ENCODE measurements at places on chromosomes 5 and 9. TPM values are rescaled to one million over a fixed set of nuclear protein-coding genes. Genes with fewer than 3 reads are reported as not detected.

Gene GCNT4
- total RNA-seq: not detected

Gene ANKRD18B
- 3.7 TPM for total RNA-seq

Gene PCDHA1
- 0.03 TPM for total RNA-seq

Gene RAB3C
- not detected for total RNA-seq

Gene N4BP3
- total RNA-seq: 0.08 TPM

Gene SLC6A3
- not detected for total RNA-seq

Gene CARD6
- 2.1 TPM for total RNA-seq

Gene EPB41L4B
- 3.6 TPM for total RNA-seq

DNA sequence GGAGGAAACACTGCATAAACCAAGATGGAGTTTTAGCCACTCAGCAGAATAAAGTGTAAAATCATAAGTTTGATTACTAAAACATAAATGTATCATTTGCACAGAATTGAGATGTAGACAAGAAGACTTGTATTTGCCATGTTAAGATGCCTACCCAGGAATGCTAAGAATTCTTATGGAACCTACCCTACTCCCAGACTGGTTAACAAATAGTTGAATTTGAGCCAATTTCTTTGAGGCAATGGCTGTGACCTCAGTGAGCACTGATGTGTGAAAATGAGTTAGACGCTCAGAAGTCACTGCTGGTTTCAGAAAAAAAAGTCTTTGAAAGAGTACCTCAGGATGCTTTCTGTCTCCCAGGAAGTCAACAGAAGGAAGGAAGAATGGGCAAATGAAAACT, 95.6 kb downstream of the ESM1 start:
- peak; percentile 72 for DNase-seq

GRCh38 chr5:104370523-104370922, 807.9 kb upstream of the NUDT12 start:
- no peak for DNase-seq

DNA sequence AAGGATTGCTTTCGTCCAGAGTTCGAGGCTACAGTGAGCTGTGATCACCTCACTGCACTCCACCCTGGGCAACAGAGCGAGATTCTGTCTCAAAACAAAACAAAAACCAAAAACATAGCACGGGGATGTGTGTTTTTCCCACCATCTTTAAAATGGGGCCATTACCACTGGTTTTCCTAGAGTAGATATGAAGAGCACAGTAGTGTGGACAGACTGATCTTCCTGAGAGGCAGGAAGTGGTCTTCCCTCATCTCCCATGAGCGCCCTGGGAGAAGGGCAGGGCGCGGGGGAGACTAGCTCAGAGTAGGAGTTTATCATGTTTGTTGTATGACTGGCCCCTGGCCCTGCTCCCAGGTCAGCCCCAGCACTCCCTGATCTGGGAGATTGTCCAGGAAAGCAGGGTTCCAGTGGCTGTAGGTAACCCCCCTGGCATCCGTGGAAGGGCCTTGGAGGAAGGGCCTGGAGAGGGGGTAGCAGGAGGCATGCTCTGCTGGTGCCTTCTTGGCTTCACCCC, 2.3 kb downstream of the SUSD3 start:
- peak; percentile 59 for DNase-seq

DNA sequence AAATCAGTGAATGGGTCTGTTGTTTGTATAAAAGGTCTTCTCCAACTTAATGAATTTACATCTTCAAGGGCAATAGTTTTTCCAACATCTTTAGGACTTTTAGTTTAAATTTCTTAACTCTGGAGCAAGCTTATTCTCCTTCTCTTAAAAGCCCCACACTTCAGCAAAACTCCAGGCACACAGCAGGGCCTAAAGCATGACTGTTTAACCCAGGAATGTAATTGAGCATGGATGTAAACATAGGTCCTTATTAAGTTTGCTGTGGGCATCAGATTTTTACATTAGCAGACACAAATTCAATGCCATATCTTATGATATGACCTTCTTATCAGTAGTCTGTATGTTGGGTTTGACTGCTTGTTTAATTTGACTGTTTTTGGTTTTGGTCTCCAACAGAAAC, 78.9 kb downstream of the ABCA1 start:
- DNase-seq: no peak

DNA sequence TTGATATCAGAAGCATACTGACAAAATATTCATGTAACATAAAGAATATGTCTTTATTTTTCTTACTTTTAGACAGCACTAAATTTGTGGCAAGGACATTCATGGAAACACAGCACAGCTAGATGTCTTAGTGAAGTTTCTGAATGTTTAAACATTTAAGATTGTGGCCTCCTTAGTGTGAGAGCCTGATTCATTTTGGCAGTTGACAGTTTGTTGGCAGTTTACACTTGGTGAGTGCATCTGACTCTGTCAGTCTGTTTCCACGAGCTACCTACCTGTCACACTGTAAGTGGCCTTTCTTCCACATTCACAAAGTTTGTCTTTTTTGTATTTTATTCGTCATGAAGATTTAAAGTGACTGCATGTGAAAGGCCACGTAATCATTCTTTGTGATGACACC, 436.8 kb downstream of the TUSC1 start:
- no peak for DNase-seq

DNA sequence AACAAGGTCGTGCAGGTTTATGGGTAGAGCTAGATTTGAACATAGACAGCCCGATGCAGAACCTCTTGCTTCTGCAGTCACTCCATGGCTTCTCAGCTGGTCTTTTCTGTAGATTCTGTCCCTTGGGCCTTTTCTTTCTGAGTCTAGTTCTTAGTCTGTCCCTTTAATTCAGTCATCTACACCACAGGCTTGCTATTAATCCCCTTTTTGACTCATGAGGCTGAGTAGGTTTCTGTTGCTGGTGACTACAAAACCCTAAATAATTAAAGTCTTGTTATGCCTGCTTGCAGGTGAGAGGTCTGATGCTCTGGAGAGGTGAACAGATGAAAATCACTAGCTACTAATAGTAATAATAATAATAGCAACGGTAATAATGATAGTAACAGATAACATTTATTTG, 19.3 kb upstream of the STRBP start:
- DNase-seq: no peak

DNA sequence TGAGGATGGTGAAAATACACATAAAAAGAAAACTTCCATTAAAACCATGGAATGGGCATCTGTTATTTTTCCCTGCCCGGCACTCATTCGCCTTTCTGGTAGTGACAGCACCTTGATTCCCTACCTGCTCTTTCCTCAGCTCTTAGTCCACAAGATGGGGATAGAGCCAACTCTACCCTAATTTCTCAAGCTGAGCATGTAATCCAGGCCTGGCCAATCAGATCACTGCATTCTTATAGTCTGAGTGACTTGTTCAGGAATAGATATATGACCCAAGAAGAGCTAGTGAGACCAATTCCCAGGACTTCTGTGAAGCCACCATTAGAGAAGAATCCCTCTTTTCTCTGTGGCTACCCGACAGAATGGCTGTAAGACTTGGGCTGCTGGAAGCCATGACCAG, 58.1 kb downstream of the TSSK1B start:
- no peak for DNase-seq

- peak; percentile 11 for DNase-seq
These were observed 44.4 kb upstream of the GRIA1 start for GRCh38 chr5:153445875-153446579.

- no peak for DNase-seq
These were observed 399.2 kb upstream of the KLF4 start for GRCh38 chr9:107888773-107889227.

DNA sequence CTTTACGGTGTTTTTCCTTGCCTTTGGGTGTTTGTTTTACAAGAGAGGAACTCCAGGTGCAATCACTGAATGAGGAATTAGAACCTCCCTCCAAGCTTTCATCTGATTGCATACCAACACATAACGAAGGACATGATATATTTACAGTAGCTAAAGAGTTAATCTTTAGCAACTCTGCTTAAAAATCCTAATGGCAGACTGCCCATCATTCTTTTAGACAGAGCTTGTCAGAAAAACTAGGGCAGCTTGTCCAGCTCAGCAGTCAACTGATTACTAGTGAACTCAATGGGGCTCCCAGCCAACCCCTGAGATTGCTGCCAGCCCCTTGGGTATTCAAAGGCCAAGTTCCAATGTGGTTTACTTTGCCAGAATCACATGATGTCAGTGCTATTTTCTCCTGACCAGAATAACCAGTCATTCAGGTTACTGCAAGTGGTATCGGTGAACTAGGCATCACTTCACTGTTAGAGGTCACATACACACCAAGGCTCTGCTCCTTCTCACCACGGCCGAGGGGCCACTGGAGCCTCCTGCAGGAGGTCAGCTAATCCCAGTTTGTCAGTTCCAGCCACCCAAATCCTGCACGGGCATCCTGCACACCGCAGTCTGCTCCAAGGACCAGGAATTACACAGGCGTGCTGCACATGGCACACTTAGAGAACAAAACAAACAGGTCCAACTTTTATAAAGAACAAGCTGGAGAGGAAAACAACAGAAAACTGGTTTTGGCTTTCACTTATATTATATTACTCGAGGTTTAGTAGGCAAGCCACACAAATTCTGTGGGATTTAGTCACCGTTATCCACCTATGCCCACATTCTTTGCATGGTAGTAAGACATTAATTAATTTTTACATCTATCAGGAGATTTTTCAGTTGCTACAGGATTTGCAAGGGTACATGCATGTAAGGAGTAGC, 62.5 kb downstream of the NFIB start:
- peak; percentile 82 for DNase-seq

GRCh38 chr5:154318691-154319090, 127.1 kb upstream of the SAP30L start:
- DNase-seq: no peak

- no peak for DNase-seq
These were observed 1867.2 kb upstream of the C9orf72 start for GRCh38 chr9:29440449-29440848.

DNA sequence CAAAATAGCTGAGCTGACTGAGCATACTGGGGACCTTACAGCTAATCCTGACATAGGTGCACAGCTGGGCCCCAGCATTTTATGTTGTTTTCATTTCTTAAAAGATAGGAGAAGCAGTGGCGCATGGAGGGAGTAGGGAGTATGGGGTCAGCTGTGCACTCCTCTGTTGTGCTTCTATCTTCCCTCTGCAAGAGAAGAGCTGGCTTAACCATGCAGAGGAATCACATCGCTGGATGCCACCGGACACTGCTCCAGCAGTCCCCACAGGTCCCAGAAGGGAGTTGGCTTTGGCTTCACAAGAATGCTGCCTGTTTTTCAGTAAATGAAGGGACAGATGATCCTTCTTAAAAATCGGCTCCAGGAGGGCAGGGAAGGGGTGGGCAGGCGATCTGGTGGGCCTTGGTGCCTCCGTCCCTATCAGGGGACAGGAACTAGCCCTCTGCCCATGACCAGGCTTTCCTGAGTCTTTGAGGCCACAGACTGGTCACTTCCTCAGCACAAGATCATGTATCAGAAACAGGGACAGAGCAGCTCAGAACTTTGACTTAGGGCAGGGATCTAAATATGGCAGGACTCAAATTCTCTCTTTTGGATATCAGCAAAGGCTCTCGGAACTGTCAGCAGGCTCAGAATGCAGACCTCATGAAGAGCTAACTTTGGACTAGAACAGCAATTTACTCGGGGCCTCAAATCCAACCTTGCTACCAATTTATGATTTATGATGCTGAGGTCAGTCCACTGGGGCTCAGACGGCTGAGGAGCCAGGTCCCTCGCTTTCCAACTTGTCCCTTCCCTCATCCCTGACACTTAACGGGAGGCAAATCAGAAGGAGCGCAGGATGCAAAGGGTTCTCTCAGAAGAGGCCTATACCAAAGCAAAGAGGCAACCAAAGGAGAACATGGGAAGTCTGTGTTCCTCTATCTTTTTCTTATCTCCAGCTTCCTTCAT, 47.2 kb downstream of the MARCHF3 start:
- DNase-seq: no peak

DNA sequence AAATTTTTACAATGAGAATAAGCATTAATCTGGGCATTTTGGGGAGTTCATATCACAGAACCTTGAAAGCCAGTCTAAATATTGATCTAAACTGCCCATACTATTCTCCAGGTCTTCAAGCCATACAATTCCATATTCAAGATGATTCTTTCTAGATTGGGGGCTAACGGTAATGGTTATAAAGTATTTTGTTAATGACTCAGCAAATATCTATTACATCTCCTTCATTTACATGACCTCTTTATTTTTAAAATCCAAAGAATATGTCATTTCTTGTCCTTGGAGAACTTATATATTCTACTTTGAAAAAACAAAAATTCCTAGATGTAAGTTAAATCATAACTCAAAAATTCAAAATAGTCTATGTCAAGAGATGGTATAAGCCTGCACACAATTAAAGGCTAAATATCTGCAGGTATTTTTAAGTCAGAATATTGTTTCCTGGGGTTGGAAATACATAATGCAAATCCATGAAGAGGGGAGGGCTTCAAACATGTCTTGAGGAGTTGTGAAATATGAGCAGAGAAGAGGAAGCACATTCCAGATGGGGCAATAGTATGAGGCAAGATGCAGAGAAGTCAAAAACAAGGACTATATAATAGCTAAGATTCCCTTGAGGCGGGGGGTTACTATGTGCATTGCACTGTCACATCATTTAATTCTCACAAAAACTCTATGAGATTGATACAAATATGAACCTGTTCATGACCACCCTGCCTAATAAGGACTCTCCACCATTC, 526.4 kb downstream of the NR2F1-AS1 start:
- no peak for DNase-seq

DNA sequence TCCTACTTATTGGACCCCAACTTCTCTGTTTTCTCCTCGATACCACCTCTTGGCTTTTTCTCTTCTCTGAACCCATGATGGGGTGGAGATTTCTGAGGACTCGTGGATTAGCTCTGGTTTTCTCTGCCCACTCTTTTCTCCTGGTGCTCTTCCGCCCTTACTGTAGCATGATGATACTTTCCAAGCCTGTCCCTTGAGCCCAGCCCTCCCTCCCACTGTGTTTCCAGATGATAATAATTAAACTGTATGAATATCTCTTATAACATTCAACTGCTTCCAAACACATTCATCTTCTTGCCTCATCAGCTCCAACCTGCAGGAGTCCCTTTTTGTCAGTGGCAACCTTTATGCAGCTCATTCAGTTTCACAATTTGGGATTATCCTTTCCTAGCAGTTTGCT, 494.2 kb upstream of the KLF4 start:
- DNase-seq: no peak

DNA sequence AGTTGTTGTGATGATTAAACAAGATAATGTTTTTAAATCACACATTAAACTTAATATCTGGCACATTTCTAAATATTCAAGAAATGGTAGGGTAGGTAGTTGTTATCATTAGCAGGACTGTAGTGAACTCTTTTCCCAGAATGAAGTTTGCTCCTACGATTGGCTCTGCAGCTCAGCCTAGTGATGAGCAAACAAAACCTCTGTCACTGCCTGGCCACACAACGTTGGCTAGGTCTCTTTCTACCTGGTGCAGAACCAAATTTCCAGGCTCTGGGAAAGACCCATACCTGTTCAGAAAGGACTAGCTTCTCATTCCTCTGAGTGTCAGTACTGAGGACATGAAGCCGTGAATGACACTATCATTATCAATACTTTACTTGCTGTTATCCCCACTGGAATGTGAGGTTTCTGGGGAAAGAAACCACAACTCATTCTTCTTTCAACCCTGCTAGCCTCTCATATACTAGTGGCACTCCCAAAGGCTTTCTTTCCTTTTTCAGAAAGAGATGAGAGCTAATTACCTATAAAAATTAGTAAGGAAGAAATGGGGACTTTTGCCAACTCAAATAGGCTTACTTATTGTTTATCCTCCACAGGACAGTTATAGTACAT, 219.3 kb upstream of the TRIM32 start:
- DNase-seq: no peak

All from HT1080 (cell line).